ENCODE measurements at places on chromosomes 1 and 21.
A peak's percentile ranks its signal among the peaks of the same experiment; 100 is the strongest.

DNA sequence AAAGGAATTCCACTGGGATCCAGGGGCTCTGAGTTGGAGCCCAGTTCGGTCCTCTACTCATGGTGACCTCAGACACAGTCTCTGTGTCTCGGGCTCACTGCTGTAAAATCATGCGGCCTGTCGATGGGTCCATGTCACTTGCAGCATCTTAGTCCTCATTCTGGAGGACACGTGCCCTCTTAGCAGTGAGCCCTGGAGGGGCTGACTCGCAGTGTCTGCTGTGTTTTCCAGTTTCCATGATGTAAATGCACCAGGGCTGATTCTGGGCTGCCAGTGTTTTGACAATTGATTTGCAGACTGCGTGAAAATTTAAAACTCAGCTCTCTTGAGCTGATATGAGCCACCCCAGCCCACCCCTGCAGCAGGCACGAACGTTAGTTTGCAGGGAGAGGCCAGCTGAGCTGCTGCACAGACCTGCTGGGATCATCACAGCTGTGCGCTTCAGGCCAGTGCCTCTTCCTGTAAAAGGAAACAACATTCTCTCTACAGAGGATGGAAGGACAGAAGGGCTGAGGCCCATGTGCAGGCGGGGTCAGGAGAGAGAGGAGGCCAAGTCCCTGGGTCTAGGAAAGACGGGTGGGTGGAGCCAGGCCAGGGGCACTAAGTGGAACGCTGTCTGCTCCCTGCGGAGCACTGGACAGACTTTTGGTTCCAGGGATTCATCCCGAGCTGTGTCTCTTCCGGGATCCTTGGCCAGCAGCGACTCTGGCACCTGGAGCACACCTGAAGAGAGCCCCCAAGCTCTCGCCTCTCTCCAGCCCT, 42.6 kb downstream of the RSPH1 start:
- no peak for DNase-seq

DNA sequence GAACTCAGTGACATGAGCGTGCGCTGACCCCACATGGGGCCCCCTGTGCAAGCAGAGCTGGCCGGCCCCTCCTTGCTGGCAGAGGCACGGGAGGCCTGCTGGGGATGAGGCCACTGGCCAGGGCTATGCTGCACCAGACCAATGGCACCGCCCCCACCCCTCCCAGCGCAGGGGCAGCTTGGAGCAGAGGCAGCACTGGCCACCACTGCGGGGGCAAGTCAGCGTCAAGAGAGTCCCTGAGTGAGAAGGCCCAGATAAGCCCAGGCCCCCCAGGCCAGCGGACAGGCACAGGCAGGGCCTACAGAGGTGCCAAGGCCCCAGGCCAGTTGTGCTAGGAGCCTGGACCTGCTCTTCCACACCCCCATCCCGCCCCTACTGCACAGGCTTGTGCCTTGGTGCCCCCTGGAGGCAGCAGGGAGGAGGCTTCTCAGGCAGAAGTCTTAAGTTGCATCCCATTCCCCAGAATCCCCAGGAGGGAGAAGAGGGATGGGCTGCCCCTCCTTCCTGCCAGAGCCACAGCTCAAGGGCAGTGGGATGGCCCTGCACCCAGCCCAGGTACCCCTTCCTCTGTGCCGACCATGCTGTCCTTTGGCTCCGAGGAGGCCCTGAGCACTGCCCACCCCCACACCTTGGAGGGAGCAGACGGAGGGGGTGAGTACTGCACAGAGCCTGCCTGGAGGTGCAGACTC, 35.8 kb downstream of the EPHX1 start:
- DNase-seq, result peak; percentile 72

GRCh38 chr1:56285554-56286402, 293.6 kb downstream of the PLPP3 start:
- no peak for DNase-seq

GRCh38 chr1:2602311-2602835, 15.8 kb downstream of the PRXL2B start:
- DNase-seq, result no peak

- DNase-seq, result no peak
Observed at GRCh38 chr1:54971317-54971791, 9.1 kb upstream of the TMEM61 start.

DNA sequence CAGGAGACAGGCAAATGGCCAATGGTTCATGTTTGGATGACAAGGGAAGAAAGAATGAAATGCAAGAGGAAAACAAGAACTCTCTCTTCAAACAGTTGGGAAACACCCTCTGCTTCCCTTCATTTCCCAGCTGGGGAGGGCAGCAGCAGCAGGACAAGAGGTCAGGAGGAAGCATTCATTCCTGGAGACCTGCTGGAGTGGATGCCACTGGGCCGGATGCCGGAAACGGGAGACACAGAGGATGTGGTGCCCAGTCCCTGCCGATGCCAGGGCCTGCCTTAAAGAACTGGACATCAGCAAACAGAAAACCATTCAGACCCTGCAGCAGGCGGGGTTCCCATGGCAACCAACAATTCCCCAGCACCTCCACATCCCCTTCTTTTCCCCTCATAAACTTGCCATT, 102.3 kb upstream of the ZNF648 start:
- no peak for DNase-seq
